ENCODE measurements at places on chromosomes 4 and X.
A peak's percentile ranks its signal among the peaks of the same experiment; 100 is the strongest.

DNA sequence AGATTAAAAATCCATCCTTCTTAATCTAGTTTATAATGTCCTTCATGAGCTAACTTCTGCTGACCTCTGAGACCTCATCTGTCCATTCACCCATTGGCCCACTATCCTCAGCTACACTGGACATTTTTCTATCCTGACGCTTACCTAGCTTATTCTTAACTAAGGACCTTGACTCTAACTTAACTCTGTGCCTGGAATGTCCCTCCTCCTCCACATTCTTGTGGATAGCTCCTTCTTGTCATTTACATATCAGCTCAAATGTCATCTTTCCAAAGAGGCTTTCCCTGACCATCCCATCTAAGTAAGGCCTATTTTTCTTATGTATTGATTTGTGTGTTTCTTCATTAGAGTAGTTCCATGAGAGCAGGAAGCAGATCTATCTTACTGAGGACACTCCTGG lies 54.7 kb downstream of the ATXN3L start:
- no peak for DNase-seq

DNA sequence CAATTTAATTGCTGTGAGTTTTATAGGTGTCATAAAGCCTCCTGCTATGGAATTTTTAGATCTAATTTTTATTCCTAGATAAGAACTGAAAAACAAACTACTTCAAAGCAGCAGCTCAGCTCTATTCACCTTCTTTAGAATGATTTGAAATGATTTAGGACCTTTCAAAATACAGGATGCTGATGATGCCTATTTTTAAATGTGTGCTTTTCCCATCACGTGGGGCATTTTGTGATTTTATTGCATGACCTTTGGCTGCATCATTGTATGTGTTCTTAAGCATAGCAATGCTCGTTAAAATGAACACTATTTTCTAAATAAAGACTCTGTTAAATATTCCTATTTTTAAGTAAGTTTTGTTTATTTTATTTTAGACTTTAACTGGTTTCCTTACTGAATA lies 537.3 kb downstream of the STPG2 start:
- DNase-seq = no peak

DNA sequence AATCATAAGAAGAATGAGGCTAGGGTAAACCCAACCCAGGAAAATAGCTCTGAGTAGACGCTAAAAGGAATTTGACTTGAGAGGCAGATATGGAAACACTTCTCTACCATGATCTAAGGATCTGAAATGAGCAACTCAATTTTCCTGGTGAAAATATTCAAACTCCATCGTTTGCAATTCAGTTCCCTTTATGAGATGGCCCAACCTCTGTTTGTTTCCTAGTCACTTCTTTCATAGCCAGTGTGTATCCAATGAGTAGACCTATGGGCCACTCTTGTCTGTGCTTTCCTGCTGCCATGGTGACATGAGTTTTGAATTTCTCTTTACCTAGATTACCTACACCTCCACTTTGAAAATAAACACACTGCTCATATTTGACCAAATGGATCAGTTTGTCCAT lies 176.2 kb upstream of the GPRIN3 start:
- DNase-seq = no peak

DNA sequence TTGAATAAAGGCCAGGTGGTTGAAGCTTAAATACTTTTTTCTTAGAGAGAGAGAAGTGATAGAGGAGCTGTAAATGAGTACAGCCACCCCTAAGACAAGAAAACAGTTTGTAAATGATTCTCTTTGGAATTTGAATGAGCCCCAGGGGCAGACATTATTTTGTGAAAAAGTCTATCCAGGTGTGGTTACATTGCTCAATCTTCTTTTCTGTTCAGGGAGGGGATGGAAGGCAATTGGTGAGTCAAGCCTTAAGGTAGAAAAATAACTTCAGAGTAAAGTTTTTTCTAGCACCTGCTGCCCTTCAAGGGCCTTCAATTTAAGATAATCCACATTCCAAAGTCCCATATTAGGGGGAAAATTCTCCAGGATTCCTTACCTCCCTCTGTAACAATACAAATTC lies 646.7 kb downstream of the PDHA2 start:
- no peak for DNase-seq

DNA sequence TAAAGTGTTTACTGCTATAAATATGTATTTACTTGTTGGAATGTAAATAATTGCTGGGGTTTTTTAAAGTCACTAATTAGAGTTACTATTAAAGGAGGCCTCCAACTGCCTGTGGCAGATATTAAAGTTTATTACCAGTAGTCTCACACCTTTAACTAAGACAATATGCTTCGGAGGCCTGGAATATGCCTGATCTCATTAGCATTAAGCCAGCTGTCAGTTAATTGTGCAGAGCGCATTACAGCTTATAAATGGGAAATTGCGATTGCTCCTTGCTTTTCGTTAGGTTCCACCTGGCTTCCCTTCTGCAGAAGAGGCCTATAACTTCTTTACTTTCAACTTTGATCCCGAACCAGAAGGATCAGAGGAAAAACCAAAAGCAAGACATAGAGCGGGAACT lies 41.3 kb downstream of the CC2D2A start:
- no peak for DNase-seq

GRCh38 chrX:53511322-53511721 lies 77.2 kb upstream of the HSD17B10 start:
- DNase-seq = no peak

- no peak for DNase-seq
Measured at GRCh38 chr4:54754394-54754793, 96.6 kb downstream of the KIT start.

GRCh38 chr4:80948995-80949394 lies 81.5 kb upstream of the BMP3 start:
- no peak for DNase-seq

GRCh38 chr4:102350634-102351033 lies 5.4 kb upstream of the SLC39A8 start:
- no peak for DNase-seq

- DNase-seq = no peak
Measured at GRCh38 chrX:95640226-95640625, 1044.4 kb upstream of the DIAPH2 start.

- no peak for DNase-seq
Measured at GRCh38 chr4:109703664-109704361, 568 bp upstream of the CASP6 start.

- no peak for DNase-seq
Measured at GRCh38 chrX:108090491-108091263, 665 bp downstream of the PSMD10 start.

DNA sequence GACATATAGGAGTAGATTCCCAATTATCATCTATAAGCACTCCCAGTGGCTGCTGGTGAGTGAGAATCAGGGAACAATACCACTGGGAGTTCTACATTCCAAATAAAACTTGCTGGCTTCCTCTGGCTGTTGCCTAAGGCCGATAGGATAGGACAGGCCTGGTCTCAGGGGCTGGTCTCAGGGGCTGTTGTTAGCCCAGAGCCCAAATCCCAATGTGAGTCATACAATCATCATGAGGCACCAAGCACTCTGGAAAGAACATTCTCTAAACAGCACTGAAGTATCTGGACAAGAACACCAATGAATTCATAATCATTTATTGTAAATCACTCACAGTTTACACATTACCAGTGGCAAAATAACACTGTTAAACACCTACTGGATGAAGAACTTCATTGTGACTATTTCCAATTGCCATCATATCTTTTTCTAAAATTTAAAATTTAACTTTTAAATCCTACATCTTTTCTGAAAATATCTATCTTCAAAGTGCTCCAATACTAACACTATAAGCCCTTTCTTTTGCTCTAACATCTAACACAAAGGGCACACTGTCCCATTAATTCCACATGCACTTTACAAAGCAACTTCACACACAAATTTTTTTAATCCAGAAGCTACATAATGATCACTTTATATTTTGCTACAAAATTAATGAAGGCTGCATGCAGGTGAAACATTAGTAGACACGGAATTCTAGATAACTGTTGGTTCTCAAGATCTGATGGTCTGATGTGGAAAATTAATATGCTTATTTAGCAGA lies 67.6 kb upstream of the TMEM150C start:
- no peak for DNase-seq

DNA sequence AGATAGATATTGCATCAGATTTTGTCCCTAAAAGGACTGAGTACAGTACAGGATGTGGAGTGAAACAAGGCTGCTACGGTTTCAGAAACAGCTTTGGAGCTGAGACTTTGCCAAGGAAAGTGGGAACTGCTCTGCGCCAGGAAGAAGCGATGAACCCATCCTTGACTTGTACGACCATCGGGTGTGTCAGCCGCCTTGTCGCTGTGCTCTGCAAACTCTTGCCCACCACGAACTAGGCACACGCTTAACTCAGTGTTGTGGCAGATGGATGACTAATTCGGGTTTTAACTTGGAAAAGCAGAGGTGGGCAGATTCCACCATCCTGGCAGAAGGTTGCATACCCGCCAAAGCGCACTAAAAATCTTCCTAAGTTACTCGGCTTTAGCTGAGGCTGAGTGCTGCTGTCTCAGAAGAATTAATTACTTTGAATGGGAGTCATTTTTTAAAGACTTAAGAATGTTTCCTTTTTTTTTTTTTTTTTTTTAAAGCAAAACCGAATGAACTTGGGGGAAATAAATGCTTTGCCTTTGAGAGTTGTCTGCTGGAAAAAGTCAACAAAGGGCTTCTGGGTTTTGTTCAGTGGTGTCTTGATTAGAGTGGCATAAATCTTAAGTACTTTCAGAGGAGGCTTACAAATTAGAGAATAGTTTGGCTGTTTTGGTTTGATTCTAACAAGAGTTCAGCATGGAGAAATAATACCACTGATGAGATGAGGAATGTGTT lies 69.5 kb downstream of the SHROOM2 start:
- no peak for DNase-seq

- DNase-seq = peak; percentile 52
Measured at GRCh38 chr4:1330761-1331590, 16.0 kb upstream of the UVSSA start.

DNA sequence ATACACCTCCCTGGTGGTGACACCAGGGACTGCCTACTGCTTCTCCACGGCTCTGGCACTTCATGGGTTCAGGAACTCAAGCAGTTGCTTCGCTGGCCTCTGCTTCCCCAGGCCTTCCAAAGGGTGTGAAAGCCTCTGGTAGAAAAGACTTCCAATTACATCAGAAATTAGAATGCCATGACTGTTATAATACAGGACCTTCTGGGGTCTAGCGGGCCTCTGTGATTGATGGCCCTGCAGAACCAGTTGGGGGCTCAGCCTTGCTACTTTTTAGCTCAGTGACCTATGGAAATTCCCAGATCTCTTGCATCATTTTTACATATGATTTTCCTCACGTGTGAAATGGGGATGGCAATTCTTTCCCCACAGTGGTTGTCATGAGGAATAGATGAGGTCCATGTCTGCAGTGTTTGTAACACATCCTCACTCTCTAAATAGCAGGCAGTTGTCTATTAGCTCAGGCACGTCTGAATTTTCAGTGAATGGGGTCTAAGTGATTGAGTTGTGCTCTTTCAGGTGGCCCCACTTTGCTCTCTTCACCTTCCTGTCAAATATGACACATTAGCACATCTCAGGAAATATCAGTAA lies 198.3 kb downstream of the STIM2 start:
- DNase-seq = no peak

DNA sequence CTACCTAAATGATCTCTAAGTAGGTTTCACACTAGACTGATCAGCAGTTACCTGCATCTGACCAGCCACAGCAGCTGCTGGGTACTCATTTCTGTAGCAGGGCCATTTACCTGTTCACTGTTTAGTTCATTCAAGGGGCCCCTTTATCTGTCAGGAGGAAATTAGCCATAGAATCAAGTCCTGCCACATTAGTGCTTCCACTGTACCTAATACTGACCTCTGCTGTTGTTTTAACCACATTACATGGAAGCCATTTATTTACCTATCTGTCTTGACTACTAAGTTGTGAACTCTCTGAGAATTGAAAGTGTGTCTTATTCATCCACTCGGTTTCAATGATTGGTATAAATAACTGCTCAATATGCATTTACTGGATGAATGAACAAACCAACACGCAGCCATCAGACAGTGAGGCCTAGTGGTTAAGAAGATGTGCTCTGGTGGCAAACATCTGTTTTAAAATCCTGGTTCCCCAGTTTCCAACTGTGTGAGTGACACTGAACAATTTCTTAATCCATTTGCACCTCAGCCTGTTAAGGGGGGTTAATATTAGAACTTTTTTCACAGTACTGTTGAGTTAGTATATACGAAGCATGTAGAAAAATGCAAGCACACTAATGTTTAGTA lies 30.0 kb upstream of the ANXA5 start:
- DNase-seq = no peak

DNA sequence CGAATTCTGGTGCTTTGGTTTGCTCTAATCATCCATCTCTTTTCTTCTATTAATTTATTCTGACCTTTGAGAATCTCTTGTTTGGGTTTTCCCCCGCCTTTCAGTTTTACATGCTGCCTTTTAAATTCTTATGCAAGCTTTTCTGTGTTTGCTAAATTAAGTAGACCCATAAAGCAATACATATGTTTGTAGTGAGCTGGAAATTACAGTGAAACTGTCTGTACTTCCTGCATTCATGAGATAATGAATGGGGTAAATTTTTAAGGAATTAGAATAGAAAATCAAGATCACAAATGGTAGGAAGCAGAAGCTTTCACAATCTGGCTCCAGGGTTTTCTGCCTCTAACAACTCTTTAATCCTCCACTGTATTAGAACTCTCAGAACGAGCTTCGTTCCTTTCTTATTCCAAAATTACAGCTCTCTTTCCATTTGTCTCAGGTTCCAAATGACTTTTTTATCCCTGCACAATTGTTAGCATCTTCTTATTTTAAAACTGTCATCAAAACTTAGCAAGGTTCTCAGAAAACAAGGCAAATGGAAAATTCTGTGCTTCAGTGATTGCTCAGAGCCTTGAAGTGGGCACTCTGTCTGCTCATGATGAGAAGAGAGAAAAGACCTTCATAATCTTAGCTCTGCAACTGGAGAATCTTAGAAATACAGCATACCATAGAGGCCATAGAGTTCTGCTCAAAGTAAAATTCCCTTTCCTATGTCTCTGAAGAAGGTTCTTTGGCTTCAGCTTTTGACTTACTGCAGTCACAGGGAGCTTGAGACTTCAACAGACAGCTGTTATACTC lies 108.2 kb downstream of the EGF start:
- DNase-seq = no peak

GRCh38 chrX:75421688-75422230 lies 101.1 kb downstream of the ZDHHC15 start:
- no peak for DNase-seq

DNA sequence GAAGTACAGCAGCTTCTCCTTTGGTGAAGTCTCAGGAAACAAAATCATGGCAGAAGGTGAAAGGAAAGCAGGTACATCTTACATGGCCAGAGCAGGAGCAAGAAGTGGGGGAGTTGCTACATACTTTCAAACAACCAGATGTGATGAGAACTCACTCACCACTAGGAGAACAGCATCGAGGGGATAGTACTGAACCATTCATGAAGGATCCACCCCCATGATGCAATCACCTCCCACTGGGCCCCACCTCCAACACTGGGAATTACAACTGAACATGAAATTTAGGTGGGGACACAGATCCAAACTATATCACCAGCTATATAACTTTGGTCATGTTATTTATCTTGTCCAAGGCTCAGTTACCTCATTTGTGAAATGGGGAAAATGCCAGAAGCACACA lies 159.4 kb downstream of the OPHN1 start:
- no peak for DNase-seq

- DNase-seq = no peak
Measured at GRCh38 chr4:42262701-42263490, 110.4 kb upstream of the BEND4 start.

GRCh38 chrX:87518504-87518903 lies 902 bp downstream of the KLHL4 start:
- no peak for DNase-seq

GRCh38 chr4:7326693-7327340 lies 107.9 kb downstream of the PSAPL1 start:
- DNase-seq = no peak

Measured in activated CD4-positive, alpha-beta T cell treated with anti-CD3 and anti-CD28 coated beads for 4 hours (primary cell).